GM19239 (cell line): ENCODE measurements at places on chromosomes 4 and X.

DNA sequence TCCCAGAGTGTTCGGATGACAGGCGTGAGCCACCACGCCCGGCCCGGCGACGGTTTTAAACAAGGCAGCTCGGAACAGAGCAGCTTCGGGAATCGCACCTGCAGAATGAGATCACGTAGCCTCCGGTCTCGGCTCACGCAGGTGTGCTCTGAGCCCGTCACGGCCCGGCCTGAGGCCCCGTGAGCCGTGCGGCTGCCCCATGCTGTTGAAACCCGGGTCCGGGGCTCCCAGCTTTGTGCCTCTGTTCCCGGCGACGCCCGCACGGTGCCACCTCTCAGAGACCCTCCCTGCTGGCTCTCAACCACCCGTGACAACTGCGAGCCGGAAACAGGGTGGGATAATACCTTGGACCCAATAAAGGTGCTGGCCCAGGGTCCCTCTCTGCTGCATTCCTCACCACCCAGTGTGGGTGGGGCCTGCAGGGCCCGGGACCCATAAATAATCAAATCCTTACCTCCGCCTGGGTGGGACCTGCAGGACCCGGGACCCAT, 13.4 kb upstream of the PLCXD1 start:
- DNase-seq = no peak

- DNase-seq = no peak
Observed at GRCh38 chr4:153518637-153519389, 52.7 kb downstream of the TMEM131L start.

- no peak for DNase-seq
Observed at GRCh38 chr4:125115476-125115875, 199.3 kb upstream of the FAT4 start.

DNA sequence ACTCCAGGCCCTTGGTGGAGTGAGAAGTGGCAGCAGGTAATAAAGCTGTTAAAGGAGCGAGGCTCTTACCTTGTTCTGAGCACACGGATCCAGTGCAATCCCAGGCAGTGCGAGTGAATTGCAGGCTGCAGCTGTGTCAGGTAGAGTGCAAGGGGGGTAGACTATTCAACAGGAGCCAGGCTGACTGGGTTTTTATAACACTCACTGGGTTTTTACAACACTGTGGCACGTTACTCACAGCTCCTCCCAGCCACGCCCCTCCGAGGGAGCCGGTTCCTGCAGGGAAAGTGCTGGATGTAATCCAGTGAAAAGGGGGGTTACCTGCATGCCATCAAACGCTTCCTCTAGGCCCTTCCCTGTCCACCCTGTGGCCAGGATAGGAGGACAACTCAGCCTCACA, 358 bp downstream of the FGFBP1 start:
- no peak for DNase-seq

DNA sequence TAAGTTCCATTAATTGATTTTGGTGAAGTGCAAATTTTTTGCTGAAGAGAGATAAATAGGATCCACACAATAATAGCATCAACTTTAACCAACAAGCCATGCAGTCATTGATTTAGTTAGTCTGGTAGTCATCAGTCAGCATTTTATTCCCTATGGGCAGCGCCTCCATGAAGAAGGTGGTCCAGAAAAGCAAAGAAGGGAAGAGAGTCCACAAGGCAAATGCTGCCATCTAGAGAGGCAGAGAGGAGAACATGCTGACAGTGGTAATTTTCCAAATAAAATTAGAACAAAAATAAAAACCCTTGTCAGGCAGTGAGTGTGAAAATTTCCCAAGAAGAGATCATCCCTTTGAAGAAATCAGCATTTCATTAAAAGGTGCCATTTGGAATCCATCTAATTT, 366.7 kb upstream of the FAM241A start:
- no peak for DNase-seq

DNA sequence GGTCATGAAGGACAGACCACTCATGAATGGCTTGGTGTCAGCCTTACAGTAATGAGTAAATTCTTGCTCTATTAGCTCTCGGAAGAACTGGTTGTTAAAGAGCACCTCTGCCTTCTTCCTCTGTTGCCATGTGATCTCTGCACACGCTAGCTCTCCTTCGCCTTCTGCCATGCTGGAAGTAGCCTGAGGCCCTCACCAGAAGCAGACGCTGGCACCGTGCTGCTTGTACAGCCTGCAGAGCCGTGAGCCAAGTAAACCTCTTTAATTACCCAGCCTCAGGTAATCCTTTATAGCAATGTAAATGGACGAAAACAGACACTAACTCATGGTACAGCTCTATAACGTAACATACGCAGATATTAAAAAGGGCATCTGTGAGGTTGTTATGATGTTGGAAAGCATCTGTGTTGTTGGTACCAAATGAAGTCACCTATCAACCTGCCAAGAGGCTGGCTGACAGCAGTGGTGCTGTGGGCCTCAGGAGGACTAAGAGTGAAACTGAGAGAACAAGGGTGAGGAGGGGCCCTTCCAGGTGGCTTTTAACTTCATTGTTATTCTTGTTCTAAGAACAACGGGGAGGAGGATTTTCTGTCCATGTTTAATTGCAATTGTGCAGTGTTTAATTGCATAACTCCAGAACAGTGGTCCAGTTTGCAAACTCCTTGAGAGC, 69.2 kb downstream of the CRMP1 start:
- DNase-seq = no peak

DNA sequence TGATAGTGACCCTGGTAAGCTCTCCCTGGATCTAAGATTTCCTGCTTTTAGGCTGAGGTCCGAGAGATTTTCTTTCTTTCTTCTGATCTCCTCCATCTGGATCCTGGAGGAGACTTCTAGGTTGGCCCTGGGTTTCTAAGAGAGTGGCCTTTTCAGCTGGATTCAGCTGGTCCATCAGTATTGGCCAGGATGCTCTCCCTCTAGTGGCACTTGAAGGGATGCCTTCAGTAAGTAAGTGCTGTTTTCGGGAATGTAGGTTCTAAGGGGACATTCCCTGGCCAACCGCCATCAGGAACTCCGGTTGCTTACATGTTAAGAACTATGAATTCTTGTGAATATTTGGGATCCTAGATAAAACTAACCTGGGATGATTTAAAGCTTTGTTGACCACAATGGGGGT, 56.9 kb downstream of the SERTM2 start:
- no peak for DNase-seq

GRCh38 chrX:39487166-39487968, 610.4 kb downstream of the BCOR start:
- DNase-seq = no peak

GRCh38 chr4:53558065-53558801, 33.1 kb downstream of the LNX1 start:
- DNase-seq = no peak

- no peak for DNase-seq
Observed at GRCh38 chr4:18508786-18509185, 487.2 kb upstream of the LCORL start.

GRCh38 chr4:47160095-47160494, 128.7 kb downstream of the GABRB1 start:
- no peak for DNase-seq

DNA sequence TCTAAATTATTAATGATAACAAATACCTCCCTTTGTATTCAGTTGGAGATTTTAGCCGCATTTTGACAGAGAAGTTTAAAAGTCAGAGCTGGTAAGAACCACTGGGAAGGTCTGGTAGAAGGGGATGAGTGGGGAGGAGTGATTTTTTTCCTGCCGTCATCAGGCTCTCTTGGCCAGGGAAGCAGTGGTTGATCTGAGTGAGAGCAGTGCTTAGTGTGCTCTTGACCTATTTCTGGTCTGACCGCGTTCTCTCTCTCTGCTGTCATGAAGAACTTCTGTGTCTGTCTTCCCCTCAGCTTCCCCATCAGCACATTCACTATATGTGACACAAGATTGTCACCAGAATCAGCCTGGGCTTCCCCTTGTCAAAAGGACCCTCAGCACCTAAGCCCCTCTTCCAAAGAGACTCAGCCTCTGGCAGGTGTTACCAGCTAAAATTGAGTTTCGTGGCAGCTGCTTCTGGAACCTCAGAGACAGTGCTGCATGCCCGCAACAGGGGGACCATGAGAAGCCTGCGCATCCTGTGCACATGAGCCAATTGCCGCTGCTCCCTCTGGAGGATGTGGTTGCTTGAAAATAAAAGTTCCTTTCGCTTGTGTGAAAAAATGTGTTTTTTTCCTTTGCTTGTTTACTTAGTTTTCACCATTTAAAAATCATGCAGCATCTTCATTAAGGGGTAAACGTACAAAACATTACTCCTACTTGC, 268.9 kb downstream of the C4orf33 start:
- DNase-seq = no peak

DNA sequence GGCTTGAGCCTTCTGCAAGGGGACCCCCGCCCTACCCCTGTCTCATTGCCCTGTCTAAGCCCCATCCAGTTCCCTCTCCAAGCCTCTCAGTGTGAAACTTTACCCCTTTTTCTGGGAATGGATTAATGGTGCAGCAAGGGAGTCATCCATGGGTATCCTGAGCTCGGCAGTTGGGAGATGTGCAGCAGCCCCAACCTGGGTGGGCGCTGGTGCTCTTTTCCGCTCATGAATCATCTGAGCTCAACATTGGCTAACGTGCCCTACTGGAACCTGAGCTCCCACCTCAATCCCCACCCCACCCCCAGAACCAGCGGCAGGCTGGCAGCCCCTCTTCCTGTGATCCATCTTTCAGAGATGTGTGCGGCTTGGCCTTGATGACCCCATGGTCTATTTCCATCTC, 130.3 kb upstream of the MSX1 start:
- no peak for DNase-seq

- DNase-seq = no peak
Observed at GRCh38 chrX:40749681-40750494, 14.5 kb upstream of the MED14 start.

- no peak for DNase-seq
Observed at GRCh38 chr4:965048-965765, 8.2 kb downstream of the DGKQ start.

DNA sequence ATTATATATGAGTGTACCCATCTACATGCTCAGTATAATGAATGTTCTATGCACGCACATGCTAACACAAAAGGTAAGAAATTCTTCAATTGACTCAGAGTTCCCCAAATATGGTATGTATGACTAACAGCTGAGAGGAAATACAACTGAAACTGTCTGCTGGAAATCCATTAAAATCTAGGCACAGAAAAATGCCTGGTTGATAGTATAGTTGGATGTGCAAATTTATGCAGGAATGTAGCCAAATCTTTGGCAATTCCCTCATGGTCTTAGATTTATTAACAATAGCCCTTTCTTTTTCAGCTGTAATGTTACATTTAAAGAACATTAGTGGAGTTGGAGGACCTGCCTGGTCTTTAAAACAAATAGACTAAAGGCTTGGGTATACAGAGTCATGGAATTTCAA, 5.5 kb downstream of the CAMK2D start:
- DNase-seq = no peak

DNA sequence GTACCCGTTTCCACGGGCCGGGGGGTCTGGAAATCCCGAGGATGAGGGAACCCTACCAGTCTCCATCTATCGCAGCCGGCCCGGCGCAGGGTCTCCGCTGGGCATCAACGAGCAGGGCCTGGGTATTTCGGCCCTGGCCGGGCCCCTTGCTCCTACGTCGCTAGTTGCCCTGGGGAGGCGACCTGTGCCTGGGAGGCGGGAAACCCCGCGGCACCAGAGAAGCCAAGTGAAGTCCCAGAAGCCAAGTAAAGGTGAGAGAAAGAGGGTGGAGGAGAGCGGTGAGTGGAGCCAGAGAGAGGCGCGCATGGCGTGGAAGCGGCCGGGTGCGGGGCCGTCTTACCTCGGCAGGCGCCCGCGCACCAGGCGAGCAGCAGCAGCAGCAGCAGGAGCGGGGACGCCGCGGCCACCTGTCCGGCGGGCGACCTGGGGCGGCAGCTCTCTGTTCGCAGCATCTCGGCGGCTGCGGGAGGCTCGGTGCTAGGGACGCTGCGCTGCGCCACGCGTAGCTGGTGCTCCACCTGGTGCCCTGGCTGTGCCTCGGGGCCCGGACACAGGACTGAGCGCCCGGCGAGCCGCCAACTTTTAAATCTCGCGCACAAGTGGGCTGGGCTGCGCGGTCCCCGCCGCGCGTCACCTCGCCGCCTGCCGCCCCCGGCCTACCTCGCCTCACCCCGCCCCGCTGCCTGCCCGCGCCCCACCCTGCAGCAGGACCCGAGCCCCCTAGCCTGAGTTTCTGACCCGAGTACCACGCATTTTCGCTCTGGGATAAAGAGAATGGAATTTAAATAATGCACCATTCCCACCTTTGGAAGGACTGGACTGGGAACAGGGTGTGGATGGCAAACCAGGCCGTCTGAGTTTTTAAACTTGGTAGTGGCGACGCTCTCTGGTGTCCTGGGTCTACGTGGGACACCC, at the start of gene NMU:
NMU (minus strand) TSS at position 558 of the 915 bp plus-strand sequence; CDS start at position 452, 106 bp downstream.
- no peak for DNase-seq

GRCh38 chrX:28549838-28550237, 37.4 kb upstream of the IL1RAPL1 start:
- no peak for DNase-seq

GRCh38 chrX:119231936-119232445, 4.1 kb upstream of the PGRMC1 start:
- no peak for DNase-seq

DNA sequence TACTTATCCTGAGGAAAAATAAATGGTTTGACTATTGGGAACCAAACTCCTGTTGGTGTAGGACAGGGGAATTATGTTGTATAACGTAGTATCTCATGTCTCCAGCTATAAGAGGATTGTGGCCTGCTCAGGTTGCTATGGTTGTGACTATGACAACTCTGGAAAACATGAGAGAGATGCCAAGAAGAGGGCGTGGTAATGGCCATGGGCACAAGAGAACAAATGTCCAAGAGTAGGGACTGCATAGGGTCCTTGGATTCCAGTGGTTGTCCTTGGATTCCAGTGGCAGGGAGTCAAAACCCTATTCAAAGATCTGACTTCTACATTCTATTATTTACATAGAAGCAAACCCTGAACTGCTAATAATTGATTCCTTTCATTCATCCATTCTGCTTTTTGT, 6.8 kb upstream of the MOB1B start:
- no peak for DNase-seq
